ENCODE measurements at places on chromosomes 6 and 20.
A peak's percentile ranks its signal among the peaks of the same experiment; 100 is the strongest.

DNA sequence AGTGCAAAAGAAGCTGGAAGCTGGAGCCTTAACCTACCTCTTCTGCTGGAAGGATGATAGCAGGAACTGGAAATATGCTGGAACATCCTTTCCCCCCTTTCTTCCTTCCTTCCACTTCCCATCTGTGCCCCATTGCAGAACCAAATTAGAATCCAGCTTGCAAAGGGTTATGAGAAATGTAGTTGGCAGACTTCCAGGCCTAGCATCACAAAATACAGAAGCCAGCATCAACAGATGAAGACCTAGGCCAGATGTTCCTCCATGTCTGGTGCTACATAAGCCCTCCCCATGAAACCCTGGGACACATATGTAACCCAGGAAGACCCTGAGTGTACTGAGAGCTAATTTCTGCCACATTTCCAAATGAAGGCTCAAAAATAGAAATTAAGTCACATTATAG, 40.0 kb upstream of the TFAP2B start:
- no peak for DNase-seq

DNA sequence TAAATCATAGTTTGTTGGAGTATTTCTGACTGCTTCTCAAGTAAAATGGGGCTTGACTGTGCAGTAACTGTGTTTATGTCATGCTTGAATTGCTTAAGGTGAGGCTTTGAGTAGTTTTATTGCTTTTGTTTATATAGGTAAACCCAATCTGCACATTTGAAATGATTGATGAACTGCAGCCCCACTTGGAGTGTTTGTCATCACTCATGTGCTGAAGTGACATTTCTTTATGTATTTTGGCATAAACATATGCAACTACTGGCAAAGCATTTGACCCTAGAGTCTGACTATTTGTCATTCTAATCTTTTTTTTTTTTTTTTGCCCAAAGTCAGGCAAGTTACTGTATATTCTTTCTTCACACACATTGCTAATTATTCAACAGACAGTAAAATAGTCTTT, 491.4 kb upstream of the POU3F2 start:
- no peak for DNase-seq

GRCh38 chr20:41369673-41370072, 3.1 kb upstream of the EMILIN3 start:
- no peak for DNase-seq

DNA sequence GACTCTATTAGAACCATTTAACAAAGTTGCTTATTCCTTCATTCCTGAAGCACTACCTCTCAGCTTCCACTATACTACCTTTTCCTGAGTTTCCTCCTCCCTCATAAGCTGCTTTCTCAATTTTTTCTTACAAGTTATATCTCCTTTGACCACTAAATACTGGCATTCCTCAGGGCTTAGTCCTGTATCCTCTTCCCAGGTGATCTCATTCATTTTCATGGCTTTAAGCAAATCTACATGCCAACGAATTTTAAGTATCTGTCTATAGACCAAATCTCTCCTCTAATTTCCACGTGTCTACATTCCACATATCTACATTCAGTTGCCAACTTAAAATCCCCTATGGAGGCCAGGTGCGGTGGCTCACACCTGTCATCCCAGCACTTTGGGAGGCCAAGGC, 134.7 kb downstream of the BTBD9 start:
- DNase-seq: no peak

GRCh38 chr6:127459231-127459641, at the start of gene KIAA0408:
KIAA0408 (minus strand) TSS chr6:127459389; CDS start chr6:127453981, 5,408 bp downstream.
- peak; percentile 82 for DNase-seq

DNA sequence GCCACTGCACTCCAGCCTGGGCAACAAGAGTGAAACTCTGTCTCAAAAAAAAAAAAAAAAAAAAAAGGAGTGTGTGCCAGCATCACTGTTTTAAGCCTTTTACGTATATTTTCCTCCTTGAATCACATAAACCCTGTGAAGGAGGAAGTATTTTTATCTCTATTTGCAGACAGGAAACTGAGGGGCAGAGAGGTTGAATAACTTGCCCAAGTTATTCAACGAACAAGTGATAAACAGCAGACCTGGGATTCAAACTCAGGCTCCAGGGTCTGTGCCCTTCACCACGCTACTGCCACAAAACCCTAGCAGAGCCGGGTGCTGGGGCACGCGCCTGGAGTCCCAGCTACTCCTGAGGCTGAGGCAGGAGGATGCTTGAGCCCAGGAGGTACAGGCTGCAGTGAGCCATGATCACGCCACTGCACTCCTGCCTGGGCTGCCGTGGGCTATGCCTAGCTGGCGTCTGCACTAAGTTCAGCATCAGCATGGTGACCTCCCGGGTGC, 9.4 kb upstream of the AVP start:
- DNase-seq: no peak

DNA sequence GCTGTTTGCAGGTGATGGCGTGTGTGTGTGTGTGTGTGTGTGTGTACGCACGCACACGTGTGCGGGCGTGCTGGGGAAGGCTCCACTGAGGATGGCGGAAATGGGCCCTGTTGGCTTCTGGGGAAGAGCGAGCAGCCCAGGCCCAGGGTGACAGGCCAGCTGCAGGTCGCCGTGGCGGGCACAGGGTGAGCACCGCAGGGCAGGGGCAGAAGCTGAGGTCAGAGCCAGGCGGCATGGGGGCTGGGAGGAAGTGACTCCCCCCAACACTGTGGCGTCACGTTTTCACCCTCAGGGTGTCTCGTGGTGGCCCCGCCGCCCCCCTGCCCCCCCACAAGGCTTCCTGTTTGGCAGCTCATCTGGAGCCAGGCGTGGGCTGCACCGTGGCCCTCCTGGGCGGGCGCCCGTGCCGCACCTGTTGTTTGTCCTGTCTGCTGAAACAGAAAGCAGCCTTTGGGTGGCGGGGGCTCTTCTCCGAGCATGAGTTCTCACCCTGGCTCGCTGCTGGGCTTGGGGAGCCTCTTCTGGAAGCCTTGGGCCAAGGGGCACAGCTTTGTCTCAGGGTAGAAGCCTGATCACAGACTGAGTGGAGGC, 7.1 kb downstream of the RBM38 start:
- DNase-seq: no peak

- no peak for DNase-seq
Measured at GRCh38 chr20:10360878-10361277, 73.1 kb downstream of the MKKS start.

GRCh38 chr6:43263314-43264178, 20.3 kb downstream of the TTBK1 start:
- DNase-seq: peak; percentile 75

GRCh38 chr20:14732996-14733395, 395.6 kb upstream of the FLRT3 start:
- DNase-seq: no peak

DNA sequence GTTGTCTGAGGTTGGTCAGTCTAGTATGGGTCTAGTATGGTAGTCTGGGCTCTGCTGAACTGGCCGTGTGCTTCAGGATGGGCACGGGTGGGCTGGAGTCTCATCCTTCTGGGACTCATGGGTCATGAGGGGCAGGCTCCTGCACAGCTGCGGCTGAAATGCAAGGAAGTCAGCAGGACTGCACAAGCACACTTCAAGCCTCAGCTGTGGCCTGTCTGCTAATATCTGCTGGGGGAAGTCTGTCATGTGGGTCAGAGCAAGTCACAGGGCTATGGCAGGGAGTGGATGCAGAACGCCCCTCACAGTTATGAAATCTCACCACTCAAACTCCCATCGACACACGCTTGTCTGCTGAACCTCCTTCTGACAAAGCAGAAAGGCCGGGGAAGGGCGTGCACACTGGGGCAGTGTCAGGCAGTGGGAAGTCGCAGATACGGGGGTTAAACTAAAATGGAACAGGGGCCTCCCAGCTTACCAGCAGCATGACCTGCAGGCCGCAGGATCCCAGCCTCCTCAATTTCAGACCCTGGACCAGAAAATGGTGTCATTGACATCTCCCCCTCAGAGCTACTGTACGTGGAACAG, 229.5 kb downstream of the SMOC2 start:
- no peak for DNase-seq

DNA sequence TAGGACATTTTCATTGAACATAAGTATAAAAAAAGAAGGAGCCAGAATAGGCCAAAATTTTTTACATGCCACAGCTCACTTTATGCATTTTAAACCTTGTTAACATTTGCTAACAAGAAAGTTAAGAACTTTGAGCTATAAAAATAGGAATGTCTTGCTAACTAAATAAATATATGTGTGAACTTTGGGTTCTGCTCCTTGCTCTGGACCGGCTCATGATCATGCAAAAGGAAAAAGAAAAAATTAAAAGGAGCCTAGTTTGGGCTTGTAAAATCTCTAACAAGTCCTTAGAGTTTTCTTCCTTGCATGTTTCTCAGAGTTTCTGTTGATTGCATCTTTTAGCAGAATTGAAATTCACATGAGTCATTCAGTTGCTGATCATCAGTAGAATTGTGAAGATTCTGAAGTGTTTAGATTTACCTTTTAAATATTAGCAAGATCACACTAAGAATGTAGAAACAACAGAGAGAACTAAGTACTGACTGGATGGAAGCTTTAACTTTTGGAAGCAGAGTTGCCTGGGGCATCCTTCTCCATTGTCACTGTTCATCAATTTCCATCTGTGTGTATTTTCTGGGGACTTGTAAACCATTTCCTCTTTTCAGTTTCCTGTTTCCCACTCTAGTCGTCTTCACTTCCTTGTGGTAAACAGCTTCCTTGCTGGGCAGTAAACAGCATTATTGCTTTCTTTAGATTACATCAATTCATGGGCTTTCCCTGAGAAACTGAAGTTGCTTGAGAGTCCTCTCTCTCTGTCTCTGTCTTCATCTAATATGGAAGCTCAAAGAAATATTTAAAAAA, 458.4 kb upstream of the BTBD3 start:
- DNase-seq: peak; percentile 4

DNA sequence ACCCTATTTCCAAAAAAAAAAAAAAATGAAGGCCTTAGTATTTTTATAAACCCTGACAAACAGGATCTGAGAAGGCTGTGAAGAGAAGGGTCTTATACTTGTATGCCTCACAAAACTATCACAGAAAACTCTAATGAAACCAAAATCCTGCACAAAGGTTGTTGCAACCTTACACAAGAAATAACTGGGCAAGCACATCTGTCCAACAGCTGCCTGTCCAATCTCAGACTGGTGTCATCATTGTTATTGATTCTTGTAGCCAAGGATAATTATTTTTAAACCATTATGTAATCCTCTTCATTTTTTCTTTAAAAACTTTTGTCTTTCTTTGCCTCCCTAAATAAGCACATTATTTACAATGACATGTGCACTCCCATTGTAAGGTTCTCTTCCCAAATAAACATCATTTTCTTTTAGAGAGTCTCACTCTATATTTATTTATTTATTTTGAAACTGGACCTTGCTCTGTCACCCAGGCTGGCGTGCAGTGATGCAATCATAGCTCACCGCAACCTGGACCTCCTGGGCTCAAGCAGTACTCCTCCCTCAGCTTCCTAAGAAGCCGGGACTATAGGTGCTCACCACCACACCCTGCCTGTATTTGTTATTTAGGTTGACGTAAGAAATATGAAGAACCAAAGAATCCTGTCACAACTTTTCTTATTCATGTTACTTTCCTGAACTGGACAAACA, 697.1 kb downstream of the DOK5 start:
- DNase-seq: no peak

DNA sequence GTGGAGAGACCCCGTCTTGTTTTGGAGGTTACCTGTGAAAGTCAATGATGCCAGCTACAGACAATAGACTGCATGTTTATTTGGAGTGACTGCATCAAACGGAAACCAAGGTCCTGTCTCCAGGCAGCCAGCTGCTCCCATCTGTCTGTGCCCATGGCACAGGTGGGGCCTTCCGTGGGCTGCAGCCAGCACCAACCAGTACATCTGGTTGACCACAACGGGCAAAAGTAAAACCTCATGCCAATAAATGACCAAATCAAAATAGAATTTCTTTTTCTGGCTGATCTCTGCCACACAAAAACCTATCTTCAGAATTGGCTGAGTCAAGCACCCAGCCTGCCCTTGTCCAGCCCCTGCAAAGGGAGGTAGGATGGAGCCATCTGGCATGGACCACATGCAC, 33.5 kb downstream of the DLL1 start:
- DNase-seq: no peak

GRCh38 chr6:13664703-13665352, 46.8 kb downstream of the RANBP9 start:
- DNase-seq: peak; percentile 39

GRCh38 chr20:23080521-23080920, 5.6 kb downstream of the CD93 start:
- no peak for DNase-seq

GRCh38 chr6:22098601-22099031, 198.2 kb downstream of the PRL start:
- DNase-seq: peak; percentile 33

GRCh38 chr6:7246401-7247178, 66.4 kb downstream of the SSR1 start:
- no peak for DNase-seq

- DNase-seq: no peak
Measured at GRCh38 chr6:44624936-44625573, 237.5 kb downstream of the CDC5L start.

GRCh38 chr20:46056970-46057855, 28.2 kb downstream of the SLC12A5 start:
- DNase-seq: peak; percentile 57

DNA sequence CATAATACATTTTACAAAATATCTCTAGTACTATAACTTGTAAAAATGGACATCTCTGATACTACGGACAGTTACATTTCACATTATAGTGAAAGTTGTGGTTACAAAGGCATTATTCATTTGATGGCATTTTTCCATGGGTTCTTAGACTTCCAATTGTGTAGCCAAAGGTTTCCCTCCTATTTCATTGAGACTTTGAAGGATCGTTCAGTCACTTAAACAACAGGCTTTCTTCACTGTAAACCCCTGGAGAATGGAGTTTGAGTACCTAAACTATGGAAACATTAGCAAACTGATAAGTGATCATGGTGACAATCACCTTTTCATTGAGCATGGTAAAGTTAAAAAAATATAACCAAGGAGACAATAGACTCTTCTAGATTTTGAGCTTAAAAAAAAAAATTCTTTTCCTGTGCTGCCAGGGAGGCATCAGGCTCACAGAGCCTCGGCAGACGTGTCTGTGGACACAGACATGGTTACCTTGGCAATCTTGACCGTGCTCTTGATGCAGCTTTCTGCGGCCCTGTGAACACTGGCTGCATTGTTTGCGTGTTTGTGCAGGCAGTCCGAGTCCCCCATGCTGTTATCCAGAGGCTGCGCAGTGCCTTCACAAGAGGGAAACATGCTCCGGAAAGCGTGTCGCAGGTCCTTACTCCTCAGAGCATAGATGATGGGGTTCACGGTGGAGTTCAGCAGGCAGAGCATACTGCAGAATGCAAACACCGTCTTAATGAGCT, 22.6 kb downstream of the CNR1 start:
- no peak for DNase-seq

DNA sequence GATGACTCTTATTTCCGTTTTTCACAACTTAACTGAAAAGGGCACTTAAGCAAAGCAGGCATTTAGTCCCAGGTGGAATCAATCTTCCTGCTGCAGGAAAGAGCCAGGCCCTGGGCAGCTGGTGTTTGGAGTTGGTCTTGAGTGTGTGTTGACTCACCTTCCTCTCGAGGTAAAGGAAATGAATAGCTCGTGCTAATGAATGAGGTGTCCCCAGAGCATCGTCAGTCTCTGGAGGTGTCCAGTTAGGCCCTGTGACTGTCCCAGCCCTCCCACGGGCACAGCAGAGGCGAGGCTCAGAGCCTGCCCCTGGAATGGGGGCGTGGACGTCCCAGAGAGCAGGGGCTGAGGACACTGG, 277.7 kb downstream of the NRN1 start:
- peak; percentile 41 for DNase-seq

GRCh38 chr20:1494436-1494835, 3.2 kb upstream of the SIRPB2 start:
- DNase-seq: no peak

All from fibroblast of pulmonary artery (primary cell).